ENCODE measurements at places on chromosomes 1 and 21.

DNA sequence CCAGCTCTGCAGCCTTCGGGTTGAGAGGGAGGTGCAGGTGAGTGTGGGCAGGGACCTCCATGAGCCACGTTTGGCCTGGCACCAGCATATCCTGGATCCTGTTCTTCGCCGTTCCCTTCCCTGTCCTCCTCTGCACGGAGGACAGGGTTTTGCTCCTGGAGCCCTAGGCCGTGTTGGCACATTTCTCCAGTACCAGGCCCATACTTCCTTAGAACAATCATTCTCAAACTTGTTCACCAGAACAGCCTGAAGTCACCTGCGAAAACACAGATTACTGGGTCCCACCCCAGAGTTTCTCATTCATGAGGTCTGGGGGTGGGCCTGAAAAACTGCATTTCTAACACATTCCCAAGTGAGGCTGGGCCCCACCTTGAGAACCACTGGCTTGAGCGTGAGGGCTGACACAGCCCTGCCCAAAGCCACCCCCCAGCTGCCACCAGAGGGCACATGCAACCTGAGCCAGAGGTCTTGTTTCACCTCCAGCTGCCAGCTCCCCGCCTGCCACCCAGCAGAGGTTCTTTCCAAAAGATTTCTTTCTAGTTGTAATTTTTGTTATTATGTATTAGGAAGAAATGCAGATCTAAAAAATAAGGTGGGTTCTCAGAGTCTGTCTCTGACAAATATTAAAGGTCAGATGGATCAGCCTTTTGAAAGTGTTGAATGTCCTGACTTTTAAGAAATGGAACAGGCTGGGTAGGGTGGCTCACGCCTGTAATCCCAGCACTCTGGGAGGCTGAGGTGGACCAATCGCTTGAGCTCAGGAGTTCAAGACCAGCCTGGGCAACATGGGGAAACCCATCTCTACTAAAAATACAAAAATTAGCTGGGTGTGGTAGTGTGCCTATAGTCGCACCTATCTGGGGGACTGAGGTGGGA, 39.6 kb upstream of the LDLRAP1 start:
- DNase-seq, result peak; percentile 63

DNA sequence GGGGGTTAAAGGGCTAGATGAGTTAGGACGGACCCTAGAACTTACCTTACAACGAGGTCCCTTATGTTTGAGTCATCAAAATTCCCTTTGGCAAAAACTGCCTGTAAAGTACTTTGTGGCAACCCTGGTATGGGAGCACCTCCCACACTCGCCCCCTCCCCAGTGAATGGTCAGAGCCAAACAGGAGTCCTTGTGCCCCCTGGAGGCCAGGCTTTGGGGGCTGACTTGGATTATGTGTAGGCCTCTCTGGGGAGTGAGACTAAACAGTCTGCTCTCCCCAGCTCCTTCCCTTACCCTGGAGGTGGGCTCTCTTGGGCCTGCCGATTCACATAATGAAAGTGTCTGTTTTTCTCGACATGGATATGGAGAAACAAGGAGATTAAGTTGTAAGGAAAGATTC, 81.2 kb downstream of the ADCY10 start:
- peak; percentile 7 for DNase-seq

DNA sequence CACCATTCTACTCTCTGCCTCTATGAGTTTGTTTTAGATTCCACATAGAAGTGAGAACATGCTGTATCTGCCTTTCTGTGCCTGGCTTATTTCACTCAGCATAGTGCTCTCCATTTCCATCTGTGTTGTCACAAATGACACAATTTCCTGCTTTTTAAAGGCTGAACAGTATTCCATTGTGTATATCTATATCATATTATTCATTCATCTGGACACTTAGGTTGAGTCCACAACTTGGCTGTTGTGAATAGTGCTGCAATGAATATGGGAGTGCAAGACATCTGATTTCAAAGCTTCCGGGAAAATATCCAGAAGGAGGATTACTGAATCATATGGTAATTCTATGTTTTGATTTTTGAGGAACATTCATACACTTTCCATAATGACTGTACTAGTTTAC, 20.1 kb upstream of the DONSON start:
- DNase-seq, result no peak

DNA sequence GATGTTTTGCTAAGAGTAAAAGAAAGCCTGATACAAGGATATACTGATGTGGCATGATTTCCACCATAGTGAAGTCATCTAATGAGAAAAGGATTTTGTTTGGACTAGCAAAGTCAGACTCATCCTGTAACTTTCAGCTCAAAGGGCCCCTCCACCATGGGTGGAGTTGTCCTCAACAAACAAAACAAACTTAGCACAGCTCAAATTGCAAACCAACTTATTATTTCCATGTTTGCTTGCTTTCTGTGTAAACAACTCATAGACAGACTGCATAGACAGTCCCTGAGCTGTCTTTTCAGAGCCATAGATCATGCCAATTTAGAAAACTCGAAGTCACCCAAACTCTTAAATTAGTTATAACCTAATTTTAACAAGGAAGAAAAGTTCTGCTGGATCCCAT, 69.4 kb upstream of the VAV3 start:
- no peak for DNase-seq

GRCh38 chr1:93623436-93623835, 58.2 kb downstream of the BCAR3 start:
- no peak for DNase-seq

DNA sequence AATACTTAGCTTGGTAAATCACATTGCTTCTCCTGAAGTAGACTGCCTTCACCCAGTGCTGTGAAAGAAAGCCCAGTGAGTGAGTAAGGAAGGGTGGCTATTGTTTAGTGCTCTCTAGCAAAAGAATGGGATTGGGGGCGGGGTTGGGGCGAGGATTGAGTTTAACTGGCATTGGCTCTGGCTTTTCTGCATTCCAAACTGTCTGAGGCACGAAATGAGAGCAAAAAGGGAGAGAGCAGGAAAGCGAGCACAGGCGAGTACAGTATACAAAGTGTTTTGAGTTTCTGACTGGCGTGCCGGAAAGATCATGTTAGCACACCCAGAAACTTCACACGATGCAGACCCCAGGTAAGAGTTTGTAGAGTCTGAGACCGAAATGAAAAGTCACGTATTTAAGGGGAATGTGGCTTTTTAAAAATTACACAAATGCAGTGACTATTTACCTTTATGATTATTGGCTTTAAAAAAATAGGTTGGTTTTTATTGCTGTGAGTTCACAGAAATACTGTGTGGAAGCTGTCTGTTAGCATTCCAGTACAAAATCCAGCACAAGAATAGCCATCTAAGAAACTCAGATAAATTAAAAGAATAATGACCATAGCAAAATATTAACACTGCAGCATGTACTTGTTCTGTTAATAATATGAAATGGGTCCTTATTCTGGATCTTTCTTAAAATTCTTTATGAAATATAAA, 155.4 kb downstream of the CLEC20A start:
- DNase-seq, result no peak

- no peak for DNase-seq
Measured at GRCh38 chr1:24373710-24374109, 39.9 kb downstream of the STPG1 start.

Data from NB4 (cell line).